Stimulated activated CD4-positive, alpha-beta T cell treated with anti-CD3 and anti-CD28 coated beads, Interleukin-15, amount 100 ng/mL, for 24 hours (primary cell): ENCODE measurements at places on chromosomes 3 and 15.
A peak's percentile ranks its signal among the peaks of the same experiment; 100 is the strongest.

DNA sequence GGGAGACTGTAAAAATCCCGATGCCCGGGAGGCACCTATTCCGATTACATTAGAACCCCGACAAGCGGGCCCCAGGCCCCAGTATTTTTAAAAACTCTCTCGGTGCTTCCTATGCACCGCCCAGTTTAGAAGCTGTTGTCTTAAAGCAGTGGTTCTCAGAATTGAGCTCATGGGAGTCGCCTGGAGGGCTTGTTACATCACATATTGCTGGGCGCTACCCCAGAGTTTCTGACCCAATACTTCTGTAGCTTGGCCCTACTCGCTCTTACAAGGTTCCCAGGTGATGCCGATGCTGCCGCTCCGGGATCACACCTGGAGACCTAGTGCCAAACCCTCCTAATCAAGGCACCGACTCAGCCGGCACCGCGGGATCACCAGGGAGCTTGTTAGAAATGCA lies 35.2 kb downstream of the CPN2 start:
- no peak for DNase-seq

GRCh38 chr3:9056581-9056980 lies 93.3 kb upstream of the RAD18 start:
- no peak for DNase-seq

- no peak for DNase-seq
These were observed 89.0 kb downstream of the RPL22L1 start for GRCh38 chr3:170780955-170781354.

DNA sequence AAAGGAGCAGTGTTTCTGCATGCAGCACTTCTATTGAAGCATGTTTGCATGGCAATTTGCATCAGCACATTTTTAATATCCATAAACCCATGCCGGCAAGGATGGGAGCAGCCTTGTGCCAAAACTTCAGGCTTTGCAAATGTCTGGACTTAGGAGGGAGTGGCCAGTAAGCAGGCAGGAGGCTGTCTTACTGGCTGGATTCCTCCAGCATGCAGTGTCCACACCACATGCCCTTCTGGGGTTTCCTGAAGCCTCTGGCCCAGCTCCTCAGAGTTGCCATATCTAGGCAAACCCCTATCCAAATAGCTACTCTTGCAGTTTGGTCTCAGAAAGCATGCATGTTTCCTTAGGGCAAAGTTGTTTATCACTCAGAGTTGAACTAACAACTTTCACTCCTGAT lies 139.1 kb upstream of the MRPS22 start:
- DNase-seq: no peak

DNA sequence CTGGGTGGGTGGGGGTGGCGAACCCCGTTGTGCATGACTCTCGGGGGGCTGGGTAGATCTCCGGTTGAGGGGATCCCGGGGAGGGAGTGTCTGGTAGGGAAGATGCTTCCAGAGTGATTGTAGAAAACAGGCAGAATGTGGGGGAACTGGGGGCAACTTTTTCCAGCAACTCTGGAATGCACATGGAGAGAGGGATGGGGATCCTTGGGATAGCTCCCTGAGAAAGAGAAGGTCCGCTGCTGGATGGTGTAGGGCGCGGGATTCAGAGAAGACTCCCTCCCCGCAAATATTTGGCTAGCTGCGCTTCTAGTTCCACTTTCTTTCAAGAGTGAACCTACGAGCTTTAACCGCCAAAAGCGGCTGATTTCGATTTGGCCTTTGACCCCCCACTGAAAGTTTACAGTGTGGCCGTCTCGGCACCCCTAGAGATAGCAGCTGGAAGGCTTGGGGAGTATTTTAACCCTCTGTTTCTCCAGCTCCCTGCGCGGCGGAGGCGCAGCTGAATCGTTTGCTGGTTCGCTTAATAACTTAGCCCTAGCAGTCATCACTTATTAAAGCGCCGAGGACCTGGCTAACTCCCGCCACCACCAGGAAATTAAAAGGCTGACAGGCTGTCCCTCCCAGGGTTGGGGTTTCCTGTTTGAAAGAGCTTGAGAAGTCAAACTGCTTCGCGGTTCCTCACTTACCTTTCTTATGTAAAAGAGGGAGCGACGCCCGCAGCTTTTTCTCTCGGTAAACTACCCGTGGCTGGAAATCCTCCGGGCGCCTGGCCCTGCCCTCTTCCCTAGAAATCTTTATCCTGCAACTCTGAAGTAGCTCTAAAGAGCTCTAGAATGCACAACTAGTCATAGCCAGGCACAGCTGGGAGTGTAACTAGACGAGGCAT lies 1.2 kb downstream of the PHLDB2 start:
- DNase-seq: peak; percentile 63

- DNase-seq: no peak
These were observed 16.8 kb downstream of the CIDEC start for GRCh38 chr3:9863058-9863772.

DNA sequence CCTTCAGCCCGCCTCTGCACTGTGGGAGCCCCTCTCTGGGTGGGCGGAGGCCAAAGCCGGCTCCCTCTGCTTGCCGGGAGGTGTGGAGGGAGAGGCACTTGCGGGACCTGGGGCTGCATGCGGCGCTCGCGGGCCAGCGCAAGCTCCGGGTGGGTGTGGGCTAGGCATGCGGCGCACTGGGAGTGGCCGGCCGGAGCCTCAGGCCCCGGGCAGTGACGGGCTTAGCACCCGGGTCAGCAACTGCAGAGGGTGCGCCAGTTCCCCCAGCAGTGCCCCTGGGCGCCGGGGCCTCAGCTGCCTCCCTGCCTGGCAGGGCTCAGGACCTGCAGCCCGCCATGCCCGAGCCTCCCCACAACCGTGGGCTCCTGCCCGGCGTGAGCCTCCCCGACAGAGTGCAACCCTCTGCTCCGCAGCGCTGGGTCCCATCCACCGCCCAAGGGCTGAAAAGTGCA lies 98.9 kb upstream of the POU1F1 start:
- DNase-seq: no peak

DNA sequence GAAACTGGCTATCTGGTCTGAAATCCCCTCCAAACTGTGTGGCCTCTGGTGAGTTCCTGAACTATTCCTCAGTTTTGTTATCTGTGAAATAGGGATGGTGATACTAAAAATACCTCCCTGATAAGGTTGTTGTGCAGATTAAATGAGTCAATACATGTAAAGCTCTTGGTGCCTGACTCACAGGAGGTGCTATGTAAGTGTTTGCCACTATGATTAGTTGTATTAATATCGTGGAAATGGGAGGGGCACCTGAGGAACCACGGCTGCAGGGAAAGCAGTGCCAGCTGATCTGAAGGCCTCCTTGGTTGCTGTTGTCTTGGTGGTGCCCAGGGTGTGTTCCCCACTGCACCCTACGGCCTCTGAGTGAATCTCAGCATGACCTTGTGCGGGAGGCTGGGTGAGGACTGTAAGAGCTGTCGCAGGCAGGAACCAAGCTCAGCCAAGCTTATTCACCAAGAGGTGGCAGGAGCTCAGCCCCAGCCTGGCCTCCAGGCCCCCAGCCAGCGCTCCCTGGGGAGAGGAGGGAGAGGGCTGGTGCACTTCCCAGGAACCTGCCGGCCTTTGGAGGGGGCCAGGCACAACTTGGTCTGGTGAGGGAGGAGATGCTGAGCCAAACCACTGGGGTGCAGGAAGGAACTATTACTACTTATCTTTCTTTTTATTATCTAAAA lies 44.8 kb upstream of the CCDC174 start:
- DNase-seq: no peak

GRCh38 chr15:68268405-68268804 lies 9.1 kb upstream of the FEM1B start:
- no peak for DNase-seq

DNA sequence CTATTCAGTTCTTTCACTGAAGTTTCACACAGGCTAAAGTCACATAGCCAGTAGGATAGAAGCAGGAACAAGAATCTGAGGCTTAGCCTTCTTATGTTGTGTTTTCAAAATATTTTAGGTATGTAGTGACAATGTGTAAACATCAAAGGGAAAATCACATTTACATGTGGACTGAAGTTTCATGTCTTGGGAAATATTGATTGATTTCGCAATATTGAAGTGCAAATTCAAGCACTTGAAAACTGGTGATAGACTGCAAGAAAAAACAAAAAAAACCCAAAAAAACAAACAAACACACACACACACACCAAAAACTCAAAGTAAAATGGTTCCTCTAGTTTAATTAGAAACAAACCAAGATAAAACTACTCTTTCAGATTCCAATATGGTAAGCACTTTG lies 773.3 kb downstream of the PDCD6IP start:
- DNase-seq: no peak

DNA sequence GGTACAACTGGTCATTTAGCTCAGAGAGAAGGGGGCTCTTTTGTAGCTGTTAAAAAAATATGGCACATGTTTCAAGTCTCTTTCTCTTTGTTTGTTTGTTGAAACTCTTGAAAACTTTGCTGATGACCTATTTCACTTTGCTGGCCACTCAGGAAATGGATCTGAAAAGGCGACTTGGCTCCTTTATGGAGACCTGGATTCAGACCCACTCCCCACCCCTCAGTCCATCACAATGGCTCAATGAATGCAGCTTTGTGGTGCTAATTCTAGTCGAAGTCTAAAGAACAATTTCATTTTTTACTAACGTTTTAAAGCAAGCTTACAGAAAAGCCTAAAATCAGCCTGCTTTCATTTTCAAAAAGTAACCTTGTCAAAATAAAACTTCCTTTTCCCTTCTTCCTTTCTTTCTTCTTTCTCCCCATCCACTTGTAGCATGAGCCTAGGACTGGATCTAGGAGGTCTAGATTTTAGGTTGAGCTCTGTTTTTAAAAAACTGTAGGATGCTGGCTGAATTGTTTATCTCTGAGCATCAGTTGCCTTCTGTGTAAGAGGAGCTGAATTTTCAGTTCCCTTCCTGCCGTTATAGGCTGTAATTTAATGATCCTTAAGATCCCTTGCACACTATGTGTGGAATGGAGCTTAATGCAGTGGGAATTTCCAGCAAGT lies 165.5 kb upstream of the FEZF2 start:
- DNase-seq: no peak

GRCh38 chr15:42632105-42632675 lies 56.8 kb downstream of the STARD9 start:
- no peak for DNase-seq

- no peak for DNase-seq
These were observed 765.5 kb downstream of the VGLL3 start for GRCh38 chr3:86225461-86225860.

- DNase-seq: no peak
These were observed 4.0 kb upstream of the ADPGK start for GRCh38 chr15:72787526-72787925.

- no peak for DNase-seq
These were observed 90.7 kb downstream of the TMEM266 start for GRCh38 chr15:76150513-76150912.

DNA sequence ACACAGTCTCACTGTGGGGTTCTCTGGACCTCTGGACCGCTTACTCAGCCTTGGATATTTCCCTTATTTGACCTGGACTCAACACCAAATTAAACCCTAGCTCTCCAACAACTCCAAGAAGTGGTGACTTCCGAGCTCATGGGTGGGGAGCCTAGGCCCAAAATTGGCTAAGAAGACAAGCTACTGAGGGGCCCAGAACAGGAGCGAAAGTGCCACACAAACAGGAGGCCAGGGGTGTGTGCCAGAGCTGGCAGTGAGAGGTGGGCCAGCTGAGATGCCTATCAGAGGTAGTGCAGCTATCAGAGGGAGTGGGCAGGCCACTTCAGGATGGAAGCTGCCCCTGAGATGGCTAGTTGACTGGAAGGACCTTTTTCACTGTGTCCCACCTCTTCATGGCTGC lies 151.1 kb upstream of the PRR20G start:
- DNase-seq: no peak

GRCh38 chr3:179603831-179604230 lies 607 bp downstream of the MRPL47 start:
- no peak for DNase-seq

GRCh38 chr3:197023241-197023997 lies 6.2 kb downstream of the MELTF start:
- DNase-seq: no peak

DNA sequence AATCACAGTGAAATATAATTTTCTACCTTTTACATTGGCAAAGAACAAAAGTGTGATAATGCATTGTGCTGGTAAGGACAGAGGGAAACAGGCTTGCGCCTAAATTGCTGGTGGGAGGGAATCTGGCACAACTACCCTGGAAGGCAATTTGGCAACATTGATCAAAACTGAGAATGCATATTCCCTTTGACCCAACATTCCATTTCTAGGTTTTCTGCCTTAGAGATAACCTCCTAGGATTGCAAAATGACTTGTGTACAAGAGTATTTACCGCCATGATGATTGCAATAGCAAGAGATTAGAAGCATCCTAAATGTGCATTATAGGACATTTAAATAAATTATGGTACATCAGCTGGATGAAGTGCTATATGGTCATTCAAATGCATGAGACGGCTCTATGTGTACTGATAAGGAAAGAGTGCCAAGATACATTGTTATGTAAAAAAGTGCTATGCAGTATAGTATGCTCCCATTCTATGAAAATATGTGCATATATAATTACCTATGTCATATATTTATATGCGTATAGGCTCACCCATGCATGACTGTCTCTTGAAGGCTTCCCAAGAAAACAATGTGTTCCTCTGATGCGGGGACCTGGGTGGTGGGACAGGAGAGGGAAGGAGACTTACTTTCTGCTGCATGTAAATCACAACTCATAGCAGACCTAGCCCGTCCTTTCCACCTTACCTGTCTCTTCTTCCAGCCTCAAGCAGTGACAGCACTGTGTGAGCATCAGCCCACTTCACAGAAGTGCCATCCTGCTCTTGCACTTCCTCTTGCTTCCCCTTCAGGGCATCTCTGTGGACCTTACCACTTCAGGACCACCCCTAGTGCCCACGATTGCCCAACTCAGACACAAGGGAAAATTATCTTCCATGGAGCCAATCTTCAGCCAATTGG lies 249.9 kb upstream of the TLE3 start:
- no peak for DNase-seq

- DNase-seq: no peak
These were observed 564.7 kb downstream of the ROBO1 start for GRCh38 chr3:79203144-79203519.

GRCh38 chr3:192642651-192643050 lies 84.7 kb downstream of the FGF12 start:
- no peak for DNase-seq

GRCh38 chr3:157282261-157283191 lies 122.6 kb upstream of the CCNL1 start:
- DNase-seq: no peak

- no peak for DNase-seq
These were observed 212.6 kb upstream of the UBE2E2 start for GRCh38 chr3:22990291-22991200.
